ENCODE measurements at places on chromosomes 13 and 19.

- no peak for DNase-seq
Measured at GRCh38 chr19:14473073-14473977, 1.8 kb downstream of the PTGER1 start.

GRCh38 chr19:24177686-24178085, 90.7 kb downstream of the ZNF254 start:
- no peak for DNase-seq

- no peak for DNase-seq
Measured at GRCh38 chr19:44529536-44529935, at the start of gene CEACAM20. Gene CEACAM20 (minus strand): TSS chr19:44529675. CDS start chr19:44529509, 166 bp downstream.

DNA sequence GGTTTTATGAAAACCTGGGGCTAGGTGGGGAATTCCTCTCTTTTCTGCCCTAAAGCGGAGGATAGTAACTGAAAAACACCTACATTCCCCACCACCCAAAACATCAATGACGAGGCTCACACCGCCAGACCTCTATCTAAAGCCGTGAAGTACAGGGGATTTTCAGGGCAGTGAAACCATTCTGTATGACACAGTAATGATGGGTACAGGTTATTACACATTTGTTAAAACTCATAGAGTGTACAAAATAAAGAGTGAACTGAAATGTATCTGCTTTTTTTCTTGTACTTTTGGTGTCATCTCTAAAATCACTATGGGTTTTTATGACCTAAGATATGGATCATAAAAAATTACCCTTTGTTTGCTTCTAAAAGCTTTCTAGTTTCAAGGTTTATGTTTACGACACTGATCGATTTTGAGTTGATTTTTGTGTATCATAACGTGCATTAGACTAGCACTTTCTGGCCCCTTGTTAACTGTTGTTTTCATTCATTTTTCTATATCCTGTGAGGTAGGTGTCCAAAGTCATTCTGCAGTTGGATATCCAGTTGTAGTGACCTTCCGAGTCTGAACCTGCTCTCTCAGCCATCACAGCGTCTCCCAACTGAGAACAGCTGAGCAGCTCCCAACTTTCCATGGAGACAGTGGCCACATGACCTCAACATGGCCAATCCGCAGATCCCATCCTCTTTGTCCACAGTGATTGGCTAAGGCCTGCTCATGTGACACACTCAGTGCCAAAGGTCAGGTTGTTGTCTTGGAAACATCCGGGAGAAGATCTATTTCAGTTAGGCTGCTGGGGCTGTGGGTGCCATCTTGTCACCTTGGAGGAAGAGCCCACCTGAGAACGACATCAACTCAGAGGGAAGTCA, 10.3 kb downstream of the MBD3L2B start:
- DNase-seq: no peak

- no peak for DNase-seq
Measured at GRCh38 chr13:48709213-48709612, 55.5 kb downstream of the CYSLTR2 start.

DNA sequence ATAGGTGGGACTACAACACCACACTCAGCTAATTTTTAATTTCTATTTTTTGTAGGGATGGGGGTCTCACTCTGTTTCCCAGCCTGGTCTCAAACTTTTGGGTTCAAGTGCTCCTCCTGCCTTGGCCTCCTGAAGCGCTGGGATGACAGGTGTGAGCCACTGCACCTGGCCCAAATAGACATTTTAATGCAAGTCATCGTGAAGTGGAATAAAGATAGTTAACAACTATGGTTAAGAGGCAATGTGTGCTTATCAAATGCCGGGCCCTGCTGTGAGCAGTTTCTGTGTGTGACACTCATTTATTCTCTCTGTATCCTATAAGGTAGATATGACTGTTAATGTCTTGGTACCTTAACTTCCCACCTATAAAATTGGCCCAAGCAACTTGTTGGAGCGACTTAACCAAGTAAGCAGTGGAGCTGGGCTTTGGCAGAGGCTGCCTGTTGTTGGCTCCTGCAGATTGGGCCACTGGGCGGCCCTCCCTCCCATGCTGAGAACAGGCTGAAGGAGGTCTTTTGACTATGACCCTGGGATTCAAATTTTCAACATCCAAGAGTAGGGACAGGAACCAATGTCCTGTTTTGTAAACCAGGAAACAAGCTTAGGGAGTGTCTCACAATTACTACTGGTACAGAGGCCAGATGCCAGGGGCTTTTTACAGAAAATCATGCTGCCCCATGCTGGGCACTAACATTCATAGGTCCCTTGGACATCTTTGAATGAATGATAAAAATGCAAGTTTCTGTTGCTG, 450.7 kb downstream of the TSHZ3 start:
- no peak for DNase-seq

GRCh38 chr19:3556978-3557460, 367 bp downstream of the MFSD12 start:
- no peak for DNase-seq

GRCh38 chr13:34933349-34933748, 8.7 kb upstream of the NBEA start:
- DNase-seq: no peak

DNA sequence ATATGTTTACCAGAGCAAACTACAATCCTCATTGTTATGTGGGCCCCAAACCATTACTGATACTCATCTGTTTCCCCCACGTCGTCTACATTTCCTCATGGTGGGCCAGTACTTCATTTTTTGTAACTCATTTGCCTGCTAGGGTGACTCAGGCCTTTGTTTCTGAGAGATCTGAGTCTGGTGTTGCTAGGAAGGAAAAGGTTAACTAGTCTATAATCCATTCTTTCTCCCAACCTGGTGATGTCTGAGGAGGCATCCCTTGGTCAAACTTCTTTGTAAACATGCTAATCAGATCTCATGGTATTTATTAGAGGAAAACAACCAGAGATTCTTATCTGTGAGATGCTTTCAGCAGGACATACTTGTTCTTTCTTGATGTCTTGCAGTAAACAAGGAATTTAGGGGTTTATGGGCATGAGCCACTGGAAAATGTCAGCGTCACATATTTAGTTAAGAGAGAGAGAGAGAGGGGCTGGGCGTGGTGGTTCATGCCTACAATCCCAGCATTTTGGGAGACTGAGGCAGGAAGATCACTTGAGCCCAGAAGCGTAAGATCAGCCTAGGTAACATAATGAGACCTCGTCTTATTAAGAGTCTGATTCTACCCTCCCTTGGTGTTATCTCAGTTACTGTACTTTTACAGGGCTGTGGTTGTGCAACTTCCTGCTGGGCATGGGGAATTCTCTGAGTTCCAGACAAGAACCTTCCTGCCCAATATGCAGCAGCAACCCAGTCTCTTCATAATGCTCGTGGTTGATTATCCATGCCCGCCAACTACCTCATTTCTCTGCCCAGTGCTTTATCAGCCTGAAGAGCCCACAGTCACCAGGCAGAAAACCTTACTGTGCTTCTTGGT, 9.7 kb upstream of the DPRX start:
- peak; percentile 24 for DNase-seq

GRCh38 chr19:36081385-36081784, 26.7 kb downstream of the WDR62 start:
- DNase-seq: no peak

DNA sequence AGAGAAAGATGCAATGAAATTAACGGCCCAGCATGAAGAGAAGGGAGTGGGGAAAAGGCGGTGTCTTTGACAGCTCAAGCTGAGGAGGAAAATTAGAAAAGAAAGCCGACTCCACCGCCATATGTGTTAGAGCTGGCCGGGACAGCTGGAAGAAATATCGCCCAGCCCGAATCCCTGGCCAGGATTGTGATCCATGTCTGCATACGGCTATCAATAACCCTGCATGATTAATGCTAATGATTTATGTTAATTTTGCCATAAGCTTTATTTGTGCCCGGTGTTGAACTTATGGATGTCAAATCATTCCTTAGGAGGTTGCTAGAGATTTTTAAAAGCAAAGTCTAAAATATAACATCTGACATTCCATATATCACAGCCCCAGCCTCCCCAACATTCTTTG, 263.4 kb upstream of the ZNF507 start:
- DNase-seq: no peak

DNA sequence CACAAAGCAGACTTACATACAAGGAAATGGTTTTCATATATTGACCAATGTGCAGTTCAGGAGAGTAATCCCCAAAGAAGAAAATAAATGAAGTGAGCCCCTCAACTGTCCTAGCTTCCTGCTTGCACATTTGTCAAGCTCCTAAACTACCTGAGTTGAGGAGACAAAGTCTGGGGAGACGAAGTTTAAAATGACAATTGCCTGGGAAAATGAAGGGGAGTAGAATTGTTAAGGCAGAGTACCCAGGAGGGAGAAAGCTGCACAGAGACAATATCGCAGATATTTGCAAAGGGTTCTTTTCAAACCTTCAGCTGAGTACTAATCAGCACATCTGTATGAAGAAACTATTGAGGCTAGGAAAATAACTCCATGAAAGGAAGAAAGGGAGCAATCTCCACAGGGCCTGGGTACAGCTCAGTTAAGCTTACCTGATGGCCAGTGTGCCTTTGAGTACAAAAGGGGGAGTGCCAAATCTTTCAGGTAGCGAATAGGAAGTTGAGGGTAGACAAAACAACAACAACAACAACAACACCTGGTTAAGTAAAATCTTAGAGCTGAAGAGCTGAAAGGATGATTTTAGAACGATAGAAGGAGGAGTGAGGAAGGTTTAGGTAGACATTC, 1700.1 kb upstream of the PRR20A start:
- no peak for DNase-seq

GRCh38 chr19:5130371-5131030, 161.6 kb downstream of the KDM4B start:
- DNase-seq: no peak

- DNase-seq: no peak
Measured at GRCh38 chr13:29038700-29039099, 218.6 kb downstream of the MTUS2 start.

- DNase-seq: no peak
Measured at GRCh38 chr19:4304538-4305256, at the start of gene FSD1. Gene FSD1 (plus strand): TSS chr19:4304598. CDS start chr19:4304747, 149 bp downstream.

GRCh38 chr13:51907040-51907732, 45.4 kb downstream of the CCDC70 start:
- no peak for DNase-seq

GRCh38 chr13:75224053-75224742, 257.8 kb downstream of the TBC1D4 start:
- no peak for DNase-seq

Measured in pulmonary artery endothelial cell (primary cell).